ENCODE measurements at places on chromosomes 12 and 14. TPM values are rescaled to one million over a fixed set of nuclear protein-coding genes. Genes with fewer than 3 reads are reported as not detected.

GRCh38 chr12:124484067-124484466 is 83.3 kb downstream of the NCOR2 start:
- no peak for DNase-seq

DNA sequence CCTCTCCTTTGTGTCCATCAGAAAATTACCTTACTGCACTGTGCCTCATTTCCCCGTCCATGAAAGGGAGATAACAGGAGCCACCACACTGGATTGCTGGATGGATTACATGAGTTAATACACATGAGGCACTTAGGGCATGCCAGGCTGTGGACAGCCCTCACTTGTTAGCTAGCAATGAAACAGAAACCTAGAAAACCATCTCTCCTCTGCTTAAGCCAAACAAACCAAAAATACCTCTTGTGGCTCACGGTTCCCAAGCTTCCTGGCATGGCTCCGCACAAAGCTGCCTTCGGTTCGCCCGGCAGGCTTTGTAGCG is 660 bp upstream of the HCFC2 start:
- no peak for DNase-seq

Gene RHOJ
- total RNA-seq, result 10.8 TPM

Gene POMT2
- total RNA-seq, result 33.1 TPM

Gene MSRB3
- 52.5 TPM for total RNA-seq

All from vagina (tissue), 2 donors.